ENCODE measurements at places on chromosomes 7 and 10.

DNA sequence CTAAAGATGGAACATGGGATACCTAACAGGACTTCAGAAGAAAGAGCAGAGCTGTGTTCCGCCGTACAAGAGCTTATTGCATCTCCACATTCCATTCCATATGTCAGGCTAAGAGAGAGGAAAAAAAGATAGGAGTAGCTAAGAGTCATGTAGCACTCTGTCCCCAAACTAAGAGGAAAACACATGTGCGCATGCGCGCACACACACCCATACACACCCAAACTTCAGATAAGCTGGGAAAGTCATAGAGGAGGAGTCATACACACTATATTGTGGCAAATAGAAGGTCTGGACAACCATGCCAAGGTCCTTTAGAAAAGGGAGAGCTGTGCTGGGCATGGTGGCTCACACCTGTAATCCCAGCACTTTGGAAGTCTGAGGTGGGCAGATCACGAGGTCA is 132.4 kb downstream of the RAB11FIP2 start:
- DNase-seq: no peak

- no peak for DNase-seq
These were observed 8.8 kb downstream of the ATP5MF start for GRCh38 chr7:99457050-99457649.

- no peak for DNase-seq
These were observed 155.1 kb upstream of the FZD8 start for GRCh38 chr10:35797187-35797586.

- DNase-seq: no peak
These were observed 1035.6 kb upstream of the PHF14 start for GRCh38 chr7:9937944-9938631.

GRCh38 chr10:110725801-110726630 is 81.9 kb downstream of the RBM20 start:
- DNase-seq: no peak

DNA sequence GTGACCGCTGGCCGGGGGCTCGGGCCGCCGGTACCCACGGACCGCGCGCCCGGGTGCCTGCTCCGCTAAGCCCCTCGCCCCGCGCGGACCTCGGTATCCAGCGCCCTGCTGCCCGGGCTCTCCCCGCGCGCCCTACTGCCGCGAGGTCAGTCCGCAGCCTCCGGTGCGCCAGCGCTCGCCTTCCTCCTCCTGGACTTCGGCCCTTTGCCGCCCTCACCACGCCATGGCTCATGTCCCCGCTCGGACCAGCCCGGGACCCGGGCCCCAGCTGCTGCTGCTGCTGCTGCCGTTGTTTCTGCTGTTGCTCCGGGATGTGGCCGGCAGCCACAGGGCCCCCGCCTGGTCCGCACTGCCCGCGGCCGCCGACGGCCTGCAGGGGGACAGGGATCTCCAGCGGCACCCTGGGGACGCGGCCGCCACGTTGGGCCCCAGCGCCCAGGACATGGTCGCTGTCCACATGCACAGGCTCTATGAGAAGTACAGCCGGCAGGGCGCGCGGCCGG is 483 bp downstream of the GDF10 start:
- no peak for DNase-seq

GRCh38 chr10:26454891-26455290 is 16.8 kb downstream of the APBB1IP start:
- DNase-seq: no peak

DNA sequence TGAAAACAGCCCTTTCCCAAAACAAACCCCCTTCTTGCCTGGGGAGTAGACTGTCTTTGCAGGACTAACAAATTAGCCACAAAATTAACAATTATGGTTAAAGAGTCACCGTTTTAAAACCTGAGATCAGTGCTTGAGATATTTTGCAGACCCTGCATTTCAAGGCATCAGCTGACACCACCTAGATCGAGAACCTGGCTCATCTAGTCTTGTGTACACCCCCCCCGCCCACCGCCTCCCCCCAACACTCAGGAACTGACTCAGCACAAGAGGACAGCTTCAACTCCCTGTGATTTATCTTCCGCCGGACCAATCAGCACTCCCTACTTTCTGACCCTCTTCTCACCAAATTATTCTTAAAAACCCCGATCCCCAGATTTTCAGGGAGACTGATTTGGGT is 737.1 kb downstream of the PHTF2 start:
- DNase-seq: no peak

DNA sequence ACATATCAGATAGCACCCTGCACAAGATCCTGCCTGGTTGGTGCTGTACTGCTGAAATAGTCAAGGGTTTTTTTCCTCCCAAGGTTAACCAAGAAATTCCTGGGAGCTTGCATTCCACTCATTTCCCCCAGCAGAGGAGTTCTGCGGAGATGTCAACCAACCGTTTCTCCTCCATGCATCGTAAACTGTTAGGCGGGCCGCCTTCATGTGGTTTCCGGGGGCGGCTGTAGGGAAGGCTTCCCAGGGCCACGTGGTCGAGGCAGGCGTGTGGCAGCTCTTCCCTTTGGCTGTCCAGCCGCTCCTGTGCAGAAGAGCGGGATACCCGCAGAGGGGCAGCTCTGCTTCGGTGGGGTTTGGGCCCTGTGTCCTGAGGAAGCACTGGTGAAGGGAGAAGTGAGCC is 113.7 kb downstream of the RGS10 start:
- DNase-seq: peak; percentile 71

GRCh38 chr7:19146699-19147098 is 1.5 kb upstream of the FERD3L start:
- DNase-seq: peak; percentile 3

- no peak for DNase-seq
These were observed 238.8 kb upstream of the BMPER start for GRCh38 chr7:33666531-33666930.

DNA sequence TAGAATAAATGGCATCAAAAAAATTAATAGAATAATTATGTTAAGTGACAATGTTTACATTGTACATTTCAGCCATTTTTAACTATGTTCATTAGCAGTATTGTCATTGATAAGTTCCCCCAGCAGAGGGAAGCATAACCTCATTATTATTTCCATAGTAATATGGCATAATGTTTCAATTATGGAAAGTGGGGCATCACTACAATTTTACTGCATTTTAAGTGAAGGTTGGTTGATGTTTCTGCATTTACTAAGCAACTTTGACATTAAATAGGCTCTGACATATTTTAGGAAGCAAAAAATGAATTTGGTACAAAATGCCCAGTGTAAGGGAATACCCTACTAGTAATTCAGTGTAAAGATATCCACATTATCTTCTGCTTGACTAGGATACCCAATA is 218.3 kb downstream of the SEMA3A start:
- peak; percentile 55 for DNase-seq
